H1 (cell line): ENCODE measurements at places on chromosomes 7 and 10.

DNA sequence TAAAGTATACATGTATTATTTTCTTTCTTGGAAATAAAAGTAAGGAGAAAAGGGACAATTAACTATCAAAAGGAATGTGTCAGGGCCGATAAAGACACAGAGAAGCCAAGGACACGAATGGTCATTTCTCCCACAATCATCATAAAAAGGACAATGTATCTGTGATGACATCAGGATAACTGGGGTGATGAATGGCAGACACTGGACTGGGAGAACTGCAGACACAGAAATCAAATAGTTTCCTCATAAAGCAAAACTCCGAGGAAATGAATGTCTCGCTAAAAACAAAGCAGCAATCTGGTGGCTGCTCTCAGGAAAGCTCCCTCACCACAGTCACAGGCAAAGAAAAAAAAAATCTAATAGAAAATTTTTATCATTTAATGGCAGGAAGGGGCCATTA is 69.3 kb upstream of the NPY start:
- no peaks in the 10 kb centered on the region for H3K36me3 ChIP-seq
- no peak overlapping the region for H3K4me3 ChIP-seq
- no peaks in the 10 kb centered on the region for H3K4me1 ChIP-seq
- H3K27me3 ChIP-seq = no peaks in the 10 kb centered on the region; the same call in 1 of the 2 replicates

DNA sequence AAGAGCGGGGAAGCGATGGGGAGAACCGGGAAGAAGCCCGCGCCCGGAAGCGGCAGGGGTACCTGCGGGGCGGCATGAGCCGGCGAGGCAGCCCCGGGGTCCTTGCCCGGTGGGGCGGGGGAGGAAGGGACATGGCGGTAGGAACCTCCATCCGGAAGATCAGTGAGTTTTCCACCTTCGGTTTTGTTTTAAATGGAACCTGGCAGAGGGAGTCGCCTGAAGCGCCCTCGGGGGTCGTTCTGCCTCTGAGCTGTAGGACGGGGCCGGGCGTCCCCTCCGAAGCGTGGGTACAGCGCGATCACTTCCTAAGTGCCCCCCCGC is 471 bp downstream of the PFKP start:
- H3K4me1 ChIP-seq = peaks cover 4% of the 10 kb centered on the region; the same call in 1 of the 2 replicates
- peak overlapping the region; percentile 97 for H3K4me3 ChIP-seq
- peak; percentile 67 for DNase-seq
- H3K27ac ChIP-seq = no peak overlapping the region

- no peaks in the 10 kb centered on the region for H3K27me3 ChIP-seq
- H3K36me3 ChIP-seq = no peaks in the 10 kb centered on the region
- DNase-seq = no peak
These were observed 19.1 kb upstream of the LEP start for GRCh38 chr7:128221929-128222403.

DNA sequence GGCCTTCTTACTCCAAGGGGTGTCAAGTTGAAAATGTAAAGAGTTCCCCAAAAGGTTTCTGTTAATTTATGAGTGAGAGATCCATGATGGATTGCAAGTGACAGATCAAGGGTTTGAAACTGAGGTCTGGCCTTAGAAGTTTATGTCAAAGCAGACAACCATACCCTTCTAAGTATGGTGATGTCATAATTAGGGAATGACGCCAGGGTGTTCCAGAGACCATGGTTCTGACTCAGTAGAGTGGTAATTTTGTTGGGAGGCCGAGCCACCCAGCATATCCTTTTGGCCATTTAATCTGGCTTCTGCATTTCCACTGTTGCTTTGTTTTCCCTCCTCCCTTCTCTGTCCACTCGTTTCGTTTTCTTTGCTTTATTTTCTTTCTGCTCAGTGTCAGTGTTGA is 2.7 kb downstream of the TRUB1 start:
- no peak for DNase-seq
- H3K36me3 ChIP-seq = peaks cover 10% of the 10 kb centered on the region
- no peaks in the 10 kb centered on the region for H3K4me1 ChIP-seq
- no peak overlapping the region for H3K4me3 ChIP-seq
- H3K27me3 ChIP-seq = no peaks in the 10 kb centered on the region
- no peak overlapping the region for H3K27ac ChIP-seq
